Stimulated activated CD8-positive, alpha-beta memory T cell treated with anti-CD3 and anti-CD28 coated beads, Interleukin-15, amount 100 ng/mL, for 4 hours (primary cell): ENCODE measurements at places on chromosomes 13 and 19.

DNA sequence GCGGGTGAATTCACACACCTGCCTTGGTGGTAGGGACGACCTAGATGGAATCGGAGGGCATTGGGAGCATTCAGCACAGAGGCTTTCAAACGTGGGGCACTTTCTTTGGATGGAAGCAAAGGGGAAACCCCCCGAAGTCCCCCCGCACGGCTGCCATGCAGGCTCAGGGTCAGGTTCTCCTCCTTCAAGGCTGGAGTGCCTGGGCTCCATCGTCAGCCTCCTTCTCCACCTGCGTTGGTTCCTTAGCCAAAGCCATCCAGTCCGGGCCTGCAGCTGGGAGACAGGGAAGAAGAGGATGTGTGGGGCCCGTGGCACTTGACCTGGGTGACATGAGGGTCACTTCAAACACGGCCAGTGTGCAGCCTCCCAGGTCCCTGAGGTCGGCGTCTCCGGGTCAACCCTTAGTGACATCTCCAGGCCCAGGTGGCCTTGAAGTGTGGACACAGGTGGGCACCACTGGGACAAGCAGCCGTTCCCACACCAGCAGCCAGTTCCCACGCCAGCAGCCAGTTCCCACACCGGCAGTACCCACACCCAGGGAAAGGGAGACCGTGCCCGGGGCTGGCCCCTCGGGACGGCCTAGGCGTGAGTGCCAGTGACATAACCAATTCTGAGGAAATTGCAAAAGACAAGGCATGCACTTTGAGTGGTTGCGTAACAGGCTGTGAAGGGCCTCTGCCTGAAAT lies 116.0 kb downstream of the SOX1 start:
- no peak for DNase-seq

- no peak for DNase-seq
These were observed 35.4 kb downstream of the WDFY2 start for GRCh38 chr13:51619614-51620013.

- no peak for DNase-seq
These were observed 134.6 kb downstream of the ATP11A start for GRCh38 chr13:112824429-112824828.

GRCh38 chr13:106096661-106097092 lies 438.8 kb downstream of the EFNB2 start:
- DNase-seq, result no peak

DNA sequence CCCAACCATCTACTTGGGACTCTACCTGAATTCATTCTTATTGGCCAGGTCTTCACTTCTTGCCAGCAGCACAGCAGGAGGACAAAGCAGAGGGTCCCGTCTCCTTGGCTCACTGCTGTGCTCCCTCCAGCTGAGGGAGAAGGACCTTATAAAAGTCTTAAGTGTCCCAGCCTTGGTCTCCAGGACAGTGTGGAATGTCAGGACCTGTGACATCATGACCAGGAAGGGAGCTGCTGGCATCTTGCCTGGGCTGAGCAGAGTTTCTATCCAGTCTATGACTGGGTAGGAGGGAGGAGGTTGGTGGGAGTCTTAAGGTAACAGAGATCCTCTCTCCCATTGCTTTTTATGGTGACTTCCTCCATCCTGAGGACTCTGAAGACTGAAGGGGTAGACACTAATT lies 56.6 kb upstream of the ANKRD10 start:
- no peak for DNase-seq

- DNase-seq, result peak; percentile 60
These were observed at the start of gene GEMIN7 for GRCh38 chr19:45079063-45079910. TSS of gene GEMIN7 (plus strand) at chr19:45079260. CDS start at chr19:45090115, 10,855 bp downstream.

DNA sequence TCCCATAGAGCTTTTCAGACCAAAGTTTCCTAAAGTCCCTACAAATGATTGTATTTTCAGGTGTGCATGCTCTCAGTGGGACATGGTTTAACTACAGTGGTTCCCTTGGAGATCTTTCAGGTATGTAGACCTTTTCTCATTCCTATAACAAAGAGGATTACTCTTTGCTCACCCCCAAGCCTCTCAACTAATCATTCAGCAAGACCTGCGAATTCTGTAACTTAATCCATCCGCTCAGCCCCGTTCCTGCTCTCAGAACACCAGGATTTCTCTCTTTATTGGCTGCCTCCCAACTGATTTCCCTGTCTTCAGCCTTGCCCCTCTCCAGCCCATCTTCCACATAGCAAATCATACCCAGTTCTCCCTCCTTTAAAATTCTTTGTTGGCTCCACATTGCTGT lies 253.6 kb downstream of the MTUS2 start:
- no peak for DNase-seq

DNA sequence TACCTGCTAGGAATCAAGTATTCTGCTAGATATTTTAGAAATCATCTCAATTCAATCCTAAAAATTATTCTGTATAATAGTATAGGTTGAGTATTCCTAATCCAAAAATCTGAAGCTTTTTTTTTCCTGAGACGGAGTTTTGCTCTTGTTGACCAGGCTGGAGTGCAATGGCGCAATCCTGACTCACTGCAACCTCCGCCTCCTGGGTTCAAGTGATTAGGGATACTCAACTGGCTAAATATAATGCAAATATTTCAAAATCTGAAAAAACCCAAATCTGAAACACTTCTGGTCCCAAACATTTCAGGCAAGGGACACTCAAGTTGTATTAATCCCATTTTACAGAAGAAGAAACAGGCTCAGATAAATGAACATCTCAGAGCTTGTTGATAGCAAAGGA lies 17.2 kb upstream of the USPL1 start:
- DNase-seq, result no peak

- DNase-seq, result peak; percentile 42
These were observed 1.2 kb downstream of the DAZAP1 start for GRCh38 chr19:1408300-1409203.

- DNase-seq, result no peak
These were observed 55.9 kb upstream of the SERP2 start for GRCh38 chr13:44317752-44318151.

DNA sequence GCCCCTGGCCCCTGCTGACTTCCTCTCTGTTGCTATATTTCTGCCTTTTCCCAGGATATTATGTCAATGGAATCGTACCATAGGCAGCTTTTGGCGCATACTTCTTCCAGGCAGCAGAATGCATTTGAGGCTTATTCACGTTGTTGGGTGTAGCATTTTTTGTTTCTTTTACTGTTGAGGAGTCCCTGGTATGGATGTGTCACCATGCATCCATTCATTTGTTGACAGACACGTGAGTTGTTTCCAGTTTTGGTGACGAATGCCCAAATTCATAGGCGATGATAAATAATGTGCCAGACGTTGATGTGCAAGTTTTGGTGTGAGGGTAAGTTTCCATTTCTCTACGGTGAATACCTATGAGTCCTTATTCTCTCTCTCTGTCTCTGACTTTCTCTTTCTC lies 5.0 kb downstream of the NFILZ start:
- no peak for DNase-seq

DNA sequence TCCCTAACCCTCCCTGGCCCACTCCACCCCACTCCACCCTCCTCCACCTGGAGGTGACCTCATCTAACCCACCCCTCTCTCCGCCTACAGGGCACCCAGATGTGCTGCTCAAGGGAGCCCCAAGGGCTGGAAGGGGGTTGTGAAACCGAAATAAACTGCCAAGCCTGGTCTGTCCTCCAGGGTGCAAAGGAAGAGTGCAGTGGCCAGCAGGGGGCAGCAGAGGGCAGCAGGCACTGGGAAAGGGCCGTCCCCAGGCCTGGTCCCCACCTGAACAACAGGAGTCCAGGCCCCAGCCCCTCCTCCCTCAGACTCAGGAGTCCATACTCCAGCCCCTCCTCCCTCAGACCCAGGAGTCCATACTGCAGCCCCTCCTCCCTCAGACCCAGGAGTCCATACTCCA lies 8.4 kb upstream of the BCAM start:
- peak; percentile 37 for DNase-seq

DNA sequence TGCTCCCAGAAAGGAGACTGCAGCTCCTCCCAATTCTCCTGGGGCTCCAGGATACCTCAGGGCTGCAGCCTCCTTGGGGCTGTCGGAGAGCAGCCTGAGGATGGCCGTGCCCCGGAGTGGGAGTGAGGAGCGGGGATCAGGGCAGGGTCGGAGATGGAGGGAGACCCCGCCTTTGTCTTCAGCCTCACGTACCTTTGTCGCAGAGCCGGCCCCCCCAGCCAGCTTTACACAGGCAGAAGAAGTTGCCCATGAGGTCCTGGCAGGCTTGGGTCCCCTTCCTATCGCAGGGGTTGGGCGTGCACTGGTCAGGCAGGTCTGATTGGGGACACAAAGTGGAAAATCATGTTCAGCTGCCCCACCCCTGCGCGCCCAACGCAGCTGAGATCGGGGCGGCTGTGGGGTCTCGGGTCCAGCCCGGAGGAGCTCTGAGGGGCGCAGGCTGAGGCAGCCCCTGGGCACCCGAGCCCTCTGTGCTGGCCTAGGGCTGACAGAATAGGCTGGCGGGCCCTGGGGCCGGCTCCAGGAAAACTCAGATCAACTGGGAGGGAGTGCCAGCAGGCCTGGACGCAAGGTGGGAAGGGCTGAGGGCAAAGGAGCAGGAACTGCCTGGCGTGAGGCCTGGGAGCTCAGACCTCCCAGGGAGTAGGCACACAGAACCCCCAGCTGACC lies 24.2 kb downstream of the GAS6 start:
- DNase-seq, result no peak

DNA sequence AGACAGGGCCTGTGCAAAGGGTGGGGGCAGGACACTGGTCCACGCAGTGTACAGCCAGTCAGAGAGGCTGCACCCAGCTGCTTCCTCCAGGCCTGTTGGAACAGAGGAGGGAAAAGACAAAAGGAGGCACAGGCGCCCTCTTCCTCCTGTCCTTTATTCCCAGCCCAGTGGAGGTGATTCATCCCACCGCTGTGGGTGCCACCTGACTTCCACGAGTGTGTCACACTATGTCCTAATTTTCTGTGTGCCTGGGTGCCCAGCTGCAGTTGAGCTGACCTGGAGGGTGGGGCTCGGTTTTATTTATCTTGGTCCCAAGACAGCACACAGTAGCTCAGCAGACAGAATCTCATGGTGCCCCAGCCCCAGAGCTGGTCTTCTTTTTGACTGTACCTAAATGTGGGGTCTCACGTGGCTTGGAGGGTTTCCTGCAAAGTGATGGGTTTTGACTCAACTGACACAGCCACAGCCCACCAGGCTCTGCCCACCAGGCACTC lies 9.0 kb downstream of the EPS15L1 start:
- no peak for DNase-seq

DNA sequence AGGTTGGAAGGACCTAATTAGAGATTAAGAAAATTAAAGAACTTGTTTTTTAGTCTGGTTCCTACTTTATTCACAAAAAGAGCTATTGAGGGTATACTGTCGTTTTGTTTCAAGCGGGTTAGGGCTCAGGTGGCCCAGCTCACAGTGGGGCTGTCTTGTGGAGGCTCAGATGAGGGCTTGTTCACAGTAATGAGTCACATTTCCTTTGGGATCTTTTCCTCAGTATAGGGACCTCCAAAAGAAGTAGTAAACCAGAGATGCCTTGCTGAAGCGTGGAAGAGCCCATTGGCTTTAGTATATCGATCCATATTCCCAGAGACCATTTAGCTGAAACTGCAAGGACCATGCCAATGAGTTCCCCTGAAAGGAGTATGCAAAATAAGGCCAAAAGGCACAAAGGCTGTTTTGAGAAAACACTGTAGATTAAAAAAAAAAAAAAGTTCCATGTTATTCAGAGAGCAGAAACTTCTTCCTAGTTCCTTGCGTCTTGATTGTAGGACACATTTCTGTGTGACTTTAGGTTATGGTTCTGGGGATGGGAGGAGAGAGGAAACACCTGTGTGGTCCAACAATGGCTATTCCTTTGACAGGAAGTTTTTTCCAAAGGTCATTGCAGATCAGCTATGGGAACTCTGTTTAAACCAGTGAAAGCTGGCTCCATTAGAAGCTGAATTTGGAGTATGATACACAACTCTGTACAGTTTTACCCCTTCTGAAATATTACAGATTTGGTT lies 32.8 kb upstream of the GPI start:
- DNase-seq, result no peak

DNA sequence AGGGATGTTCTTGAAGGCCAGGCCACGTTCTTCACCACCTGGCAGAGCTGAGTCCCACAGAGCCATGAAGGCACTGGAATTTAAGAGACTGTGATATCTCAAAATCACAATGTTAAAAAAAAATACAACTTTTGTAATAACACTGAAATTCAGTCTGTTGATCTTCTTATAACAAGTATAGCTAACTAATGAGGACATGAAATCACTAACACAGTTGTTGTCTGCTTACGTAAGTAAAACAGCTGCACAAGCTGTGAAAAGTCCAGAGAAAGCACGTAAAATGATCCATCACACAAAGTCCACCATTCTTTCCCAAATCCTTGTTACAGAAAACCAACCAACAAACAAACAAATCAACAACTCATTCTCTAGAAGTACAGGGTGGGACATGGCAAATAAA lies 32.9 kb downstream of the FLT3 start:
- no peak for DNase-seq

- DNase-seq, result no peak
These were observed 12.9 kb upstream of the RPS15 start for GRCh38 chr19:1425102-1425837.

DNA sequence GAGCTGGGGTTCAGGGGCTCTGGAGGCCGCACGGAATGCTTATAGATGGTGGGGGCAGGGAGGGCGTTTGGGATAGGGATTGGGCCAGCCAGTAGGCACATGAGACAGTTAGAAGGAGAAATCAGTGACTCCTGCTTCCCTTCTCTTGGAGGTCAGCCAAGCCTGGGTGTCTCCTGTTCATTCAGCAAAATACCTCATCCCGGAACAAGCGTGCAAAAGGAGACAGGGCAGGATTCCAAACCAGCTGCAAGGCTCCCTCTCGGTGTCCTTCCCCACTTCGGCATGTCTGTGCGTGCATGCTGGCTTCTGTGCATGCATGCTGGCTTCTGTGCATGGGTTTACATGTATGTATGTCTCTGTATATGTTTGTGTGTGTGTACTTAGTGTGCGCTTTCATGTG lies 37.3 kb upstream of the PEPD start:
- DNase-seq, result no peak
